GM13976 (cell line): ENCODE measurements at places on chromosomes 7 and 10.

GRCh38 chr7:15719311-15719710 lies 32.8 kb upstream of the MEOX2 start:
- no peak for DNase-seq

DNA sequence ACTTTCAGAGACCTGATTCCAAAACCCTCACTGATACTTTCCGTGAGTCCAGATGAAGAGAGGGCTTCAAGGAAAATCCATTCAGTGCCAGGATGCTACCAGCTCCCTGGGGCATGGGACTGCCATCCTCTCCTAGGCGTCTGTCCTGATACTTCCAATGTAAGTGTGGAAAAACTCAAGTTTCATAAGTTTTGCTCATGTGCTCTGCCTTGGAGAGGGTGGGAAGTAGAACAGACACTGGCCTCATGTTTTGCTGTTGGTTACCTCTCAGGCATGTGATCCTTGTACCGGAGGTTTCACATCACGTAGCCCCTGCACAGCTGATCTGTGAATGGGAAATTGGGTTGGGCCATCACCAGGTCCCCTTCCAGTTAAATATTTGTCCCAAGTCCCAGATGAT lies 517.1 kb downstream of the RPS24 start:
- no peak for DNase-seq

DNA sequence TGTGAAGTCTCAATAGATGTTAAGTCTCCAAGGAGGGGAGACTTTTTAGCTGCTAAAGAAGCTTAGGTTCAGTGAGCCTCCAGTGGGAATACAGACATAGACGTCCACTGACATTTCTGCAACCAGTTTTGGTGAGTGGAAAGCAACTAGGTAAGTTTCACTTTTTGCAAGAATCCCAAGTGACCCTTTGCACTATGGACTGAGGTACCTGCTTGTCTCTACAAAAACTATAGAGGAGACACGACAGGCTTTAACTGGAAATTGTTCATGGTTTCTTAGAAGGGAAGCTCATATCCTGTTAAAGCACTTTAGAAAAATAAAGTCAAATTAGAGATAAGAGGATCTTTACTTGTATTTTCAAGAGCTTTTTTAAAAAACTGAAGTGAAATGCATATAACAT lies 38.6 kb downstream of the GBF1 start:
- DNase-seq: no peak

DNA sequence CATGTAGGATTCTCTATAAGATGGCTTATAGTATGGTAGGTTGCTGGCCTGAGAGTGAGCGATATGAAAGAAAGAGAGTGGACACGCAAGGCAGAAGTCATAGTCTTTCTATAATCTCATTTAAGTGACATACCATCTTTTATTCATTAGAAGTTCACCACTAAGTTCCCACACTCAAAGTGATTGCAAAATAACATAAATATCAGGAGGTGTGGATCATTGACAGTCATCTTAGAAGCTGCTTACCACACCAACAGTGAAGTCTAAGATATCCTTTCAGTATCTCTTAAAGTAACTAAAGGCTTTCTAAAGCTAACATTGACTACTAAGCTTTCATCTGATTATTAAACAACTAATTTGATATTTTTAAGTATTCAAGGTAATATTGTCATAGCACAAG lies 36.9 kb upstream of the GNAI1 start:
- no peak for DNase-seq

DNA sequence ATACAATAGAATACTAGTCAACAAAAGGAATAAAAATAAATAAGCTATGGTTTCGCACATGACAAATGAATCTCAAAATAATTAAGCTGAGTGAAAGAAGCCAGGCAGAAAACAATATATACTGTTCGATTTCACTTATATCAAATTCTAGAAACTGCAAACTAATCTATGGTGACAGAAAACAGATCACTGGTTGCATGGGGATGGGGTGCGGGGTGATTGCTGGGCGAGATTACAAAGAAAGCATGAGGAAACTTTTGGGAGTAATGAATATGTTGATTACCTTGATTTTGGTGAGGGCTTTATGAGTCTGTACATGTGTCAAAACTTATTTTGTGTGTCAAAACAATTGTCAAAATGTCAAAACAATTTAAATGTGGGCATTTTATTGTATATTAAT lies 135.6 kb downstream of the GPR85 start:
- no peak for DNase-seq
